K562 (cell line): ENCODE measurements at places on chromosomes 7 and 10. TPM values are rescaled to one million over a fixed set of nuclear protein-coding genes. Genes with fewer than 3 reads are reported as not detected.

GRCh38 chr7:131642429-131642828, 86.0 kb upstream of the PODXL start:
- DNase-seq: no peak

DNA sequence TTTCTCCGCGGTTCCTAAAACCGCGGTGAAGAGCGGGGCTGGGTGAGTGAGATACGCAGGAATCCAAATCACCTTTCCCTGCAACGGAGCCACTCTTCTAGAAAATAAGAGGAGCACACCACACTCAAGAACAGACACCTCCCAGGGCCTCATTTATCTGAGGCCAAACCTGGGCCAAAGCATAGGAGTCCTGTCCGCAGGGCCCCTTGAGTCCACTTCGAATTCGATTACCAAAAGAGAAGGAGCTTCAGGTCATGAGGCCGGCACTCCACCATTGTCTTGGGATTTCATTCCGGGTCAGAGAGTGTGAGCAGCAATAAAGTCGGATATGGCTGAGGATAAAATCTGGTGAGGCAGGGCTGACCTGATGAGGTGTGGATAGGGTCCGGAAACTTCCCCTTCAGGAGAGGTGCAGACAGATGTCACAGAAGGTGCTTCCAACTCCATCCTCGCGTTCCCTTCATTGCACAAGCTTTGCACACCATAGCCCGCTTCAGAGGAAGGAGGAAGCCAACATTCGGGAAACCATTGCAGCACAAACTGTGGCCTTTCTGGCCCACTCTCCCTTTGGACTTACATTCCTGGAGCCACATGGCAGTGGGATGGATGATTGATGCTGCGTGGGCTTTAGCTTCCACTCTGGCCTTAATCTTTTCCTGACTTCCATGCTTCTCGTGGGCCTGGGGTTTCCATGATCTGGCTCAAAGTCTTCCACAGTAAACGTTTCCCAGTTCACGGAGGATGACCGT, 27.2 kb upstream of the ZNF273 start:
- no peak for DNase-seq

DNA sequence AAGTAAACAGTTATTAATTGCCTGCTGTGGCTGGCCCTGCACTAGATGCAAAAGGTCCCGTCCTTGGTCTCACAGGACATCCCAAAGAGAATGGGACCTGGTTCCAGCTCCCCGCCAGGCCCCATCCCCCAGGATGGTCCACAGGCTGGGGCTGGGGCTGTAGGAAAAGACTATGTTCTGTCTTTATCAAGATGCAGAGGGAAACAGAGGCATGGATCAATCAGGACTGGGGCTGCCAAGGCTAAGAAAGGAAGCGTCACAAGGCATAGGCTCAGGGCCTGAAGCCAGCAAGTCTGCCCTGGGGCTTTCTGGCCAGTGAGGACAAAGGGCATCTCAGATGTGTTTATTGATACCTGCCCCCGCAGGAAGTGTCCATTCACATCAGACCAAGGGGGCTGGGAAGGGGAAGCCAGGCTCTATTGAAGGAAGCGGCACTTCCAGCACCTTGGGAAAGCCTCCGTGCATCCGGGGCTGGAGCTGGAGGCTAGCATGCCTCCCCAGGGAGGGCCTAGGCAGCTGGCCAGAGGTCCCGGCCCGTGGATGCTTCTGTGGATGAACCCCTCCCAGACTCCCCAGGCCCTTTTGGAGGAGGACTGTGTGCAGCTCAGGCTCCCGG, 5.8 kb downstream of the VSIR start:
- no peak for DNase-seq

Gene KEL
- 28.7 and 34.3 TPM in 2 replicates for total RNA-seq

Gene UCN3
- total RNA-seq: not detected in 2 replicates

Gene TEX47
- not detected in 2 replicates for total RNA-seq

Gene SPDYE11
- total RNA-seq: not detected in 2 replicates
